ENCODE measurements at places on chromosomes 11 and 22.

DNA sequence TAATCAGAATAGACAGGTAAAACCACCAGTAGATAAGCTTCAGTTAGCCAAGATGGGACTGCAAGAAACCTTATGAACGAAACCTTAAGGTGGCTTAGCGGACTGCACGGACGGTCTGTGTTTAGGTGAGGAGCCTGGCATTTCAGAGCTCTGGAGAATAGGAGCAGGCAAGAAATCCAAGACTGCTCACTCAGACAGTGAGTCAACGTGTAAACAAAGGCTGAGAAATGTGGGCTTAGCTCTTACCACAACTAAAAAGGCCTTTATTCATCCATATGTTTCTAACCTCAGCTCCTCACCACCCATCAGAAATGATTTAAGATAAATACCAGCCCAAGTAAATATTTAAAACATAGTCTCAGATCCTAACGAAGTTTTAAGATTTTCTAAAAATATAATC is 657.7 kb downstream of the OPCML start:
- peak; percentile 76 for DNase-seq

DNA sequence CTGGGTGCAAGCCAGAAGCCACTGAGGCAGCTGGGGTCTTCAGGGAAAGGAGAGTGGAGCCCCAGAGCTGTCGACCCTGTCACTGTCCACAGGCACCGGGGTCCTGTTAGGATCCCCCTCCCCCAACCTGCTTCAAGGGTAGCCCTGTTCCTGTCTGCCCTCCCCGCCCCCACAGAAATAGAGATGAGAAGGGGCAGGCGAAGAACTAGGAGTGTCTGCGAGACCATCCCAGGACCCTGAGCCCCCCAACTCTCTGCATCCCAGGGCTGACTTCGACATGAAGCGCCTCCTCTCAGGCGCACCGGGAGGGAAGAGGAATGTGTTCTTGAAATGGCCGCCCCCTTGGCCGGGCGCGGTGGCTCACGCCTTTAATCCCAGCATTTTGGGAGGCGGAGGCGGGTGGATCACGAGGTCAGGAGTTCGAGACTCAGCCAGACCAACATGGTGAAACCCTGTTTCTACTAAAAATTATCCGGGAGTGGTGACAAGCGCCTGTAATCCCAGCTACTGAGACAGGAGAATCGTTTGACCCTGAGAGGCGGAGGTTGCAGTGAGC is 607 bp upstream of the ZNF70 start:
- no peak for DNase-seq

DNA sequence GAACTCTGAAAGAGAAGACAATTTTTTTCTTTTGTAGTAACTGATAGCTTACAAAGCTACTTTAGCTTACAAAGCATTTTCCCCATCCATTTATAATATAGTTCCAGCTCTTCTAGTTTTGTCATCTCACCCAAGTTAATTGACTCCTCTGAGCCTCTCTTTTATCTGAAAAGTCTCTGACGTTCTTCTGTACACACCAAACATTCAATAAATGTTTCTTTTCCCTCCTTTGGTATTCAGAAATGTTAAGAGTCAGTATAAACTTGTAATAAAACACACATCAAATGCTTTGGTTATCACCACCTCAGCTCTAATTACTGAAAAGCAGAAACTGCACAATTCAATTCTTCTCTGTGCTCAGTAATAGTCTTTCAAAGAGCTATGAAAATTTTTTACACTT is 5.9 kb downstream of the CCDC90B start:
- DNase-seq: no peak

DNA sequence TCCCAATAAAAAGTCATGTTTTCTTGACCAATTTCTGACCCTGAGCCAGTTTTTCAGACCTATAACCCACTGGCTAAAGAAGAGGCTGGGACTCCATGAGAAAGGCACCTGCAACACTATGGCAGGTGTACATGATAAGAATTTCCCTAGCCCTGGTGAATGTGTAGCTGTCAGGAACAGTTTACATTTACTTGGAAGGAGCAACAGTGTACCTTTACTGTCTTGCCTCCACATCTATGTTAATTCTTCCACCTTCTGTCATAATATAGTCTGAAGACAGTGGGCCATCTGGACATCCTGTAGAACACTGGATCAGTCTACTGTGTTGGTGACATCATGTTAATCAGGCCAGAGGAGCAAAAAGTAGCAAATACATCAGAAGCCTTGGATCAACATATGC is 72.1 kb upstream of the CD82 start:
- DNase-seq: no peak

DNA sequence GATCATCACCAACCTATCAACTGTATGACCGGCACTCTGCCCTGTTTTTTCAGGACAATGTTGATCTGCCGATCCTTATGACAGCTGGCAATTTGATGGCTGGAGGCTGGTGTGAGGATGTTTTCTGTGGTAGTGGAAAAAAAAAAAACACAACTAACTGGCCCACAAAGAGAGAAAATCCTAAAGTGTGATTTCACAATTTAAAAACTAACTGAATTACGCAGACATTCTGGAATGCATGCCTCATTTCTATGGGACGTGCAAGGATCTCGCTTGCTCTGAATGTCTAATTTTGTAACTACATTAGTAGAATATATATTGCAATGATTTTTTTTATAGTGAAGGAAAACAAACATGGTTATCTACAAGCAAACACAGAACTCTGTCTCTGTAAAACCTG is 590.5 kb downstream of the ETS1 start:
- DNase-seq: no peak

DNA sequence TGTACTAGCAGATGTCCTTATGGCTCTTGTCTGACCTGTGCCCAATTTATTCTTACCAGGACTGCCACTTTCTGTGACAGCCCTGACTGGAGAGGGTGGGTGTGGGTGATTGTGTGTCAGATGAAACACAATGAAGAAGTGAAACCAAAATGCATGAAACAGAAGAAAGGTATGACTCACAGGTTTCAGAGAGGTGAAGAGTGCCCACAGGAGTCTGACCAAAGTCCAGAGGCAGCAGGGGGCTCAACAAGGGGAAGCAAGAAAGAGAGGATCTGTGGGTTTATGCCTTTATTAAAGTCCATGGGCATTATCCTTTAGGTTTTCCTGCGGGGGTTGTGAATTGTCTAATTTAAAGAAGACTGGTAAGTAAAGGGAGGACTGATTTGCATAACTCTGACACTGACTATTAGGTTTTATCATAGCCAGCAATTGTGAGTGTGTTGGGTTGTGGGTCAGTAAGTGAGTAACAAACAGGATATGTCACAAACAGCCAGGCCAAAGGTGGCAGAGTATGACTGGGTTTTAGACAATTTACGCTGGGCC is 3.9 kb upstream of the OR4C6 start:
- no peak for DNase-seq

DNA sequence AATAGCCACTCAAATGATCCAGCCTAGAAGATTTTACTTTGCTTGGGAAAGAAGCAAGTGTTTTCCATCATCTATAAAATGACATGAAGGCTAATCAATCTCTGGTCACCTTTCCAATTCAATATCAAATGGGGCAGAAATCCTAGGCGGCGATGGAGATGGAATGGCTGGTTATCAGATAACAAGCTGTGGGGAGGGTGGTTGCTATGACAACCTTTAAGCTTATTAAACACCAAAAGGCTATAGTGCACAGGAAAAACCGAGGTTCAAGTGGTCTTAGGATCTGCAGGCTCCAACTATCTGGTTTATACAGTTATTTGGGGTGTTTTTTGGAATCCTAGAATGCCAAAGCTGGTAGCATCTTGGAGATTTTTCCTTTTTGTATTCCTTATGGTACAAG is 13.9 kb upstream of the BSX start:
- no peak for DNase-seq

- DNase-seq: no peak
Measured at GRCh38 chr11:10139143-10139542, 154.9 kb downstream of the SBF2 start.

- peak; percentile 49 for DNase-seq
Measured at GRCh38 chr11:110878513-110878912, 166.3 kb upstream of the ARHGAP20 start.

DNA sequence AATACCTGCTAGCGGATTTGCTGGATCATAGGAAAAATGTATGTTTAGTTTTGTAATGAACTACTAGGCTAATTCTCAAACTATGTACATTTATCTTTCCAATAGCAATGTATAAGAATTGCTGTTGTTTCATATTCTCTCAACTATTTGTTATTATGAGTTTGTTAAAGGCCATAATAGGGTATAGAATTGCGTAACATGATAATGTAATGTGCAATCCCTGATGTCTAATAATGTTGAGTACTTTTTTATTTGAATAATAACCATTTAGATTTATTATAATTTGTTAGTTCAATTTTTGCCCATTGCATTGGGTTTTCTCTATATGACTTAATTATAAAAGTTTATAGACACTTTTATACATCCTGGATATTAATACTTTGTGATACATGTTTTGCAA is 801.6 kb downstream of the LUZP2 start:
- DNase-seq: no peak

- no peak for DNase-seq
Measured at GRCh38 chr22:30265131-30265720, 1.4 kb downstream of the OSM start.

- no peak for DNase-seq
Measured at GRCh38 chr11:85695546-85695945, 9.6 kb upstream of the CCDC89 start.

DNA sequence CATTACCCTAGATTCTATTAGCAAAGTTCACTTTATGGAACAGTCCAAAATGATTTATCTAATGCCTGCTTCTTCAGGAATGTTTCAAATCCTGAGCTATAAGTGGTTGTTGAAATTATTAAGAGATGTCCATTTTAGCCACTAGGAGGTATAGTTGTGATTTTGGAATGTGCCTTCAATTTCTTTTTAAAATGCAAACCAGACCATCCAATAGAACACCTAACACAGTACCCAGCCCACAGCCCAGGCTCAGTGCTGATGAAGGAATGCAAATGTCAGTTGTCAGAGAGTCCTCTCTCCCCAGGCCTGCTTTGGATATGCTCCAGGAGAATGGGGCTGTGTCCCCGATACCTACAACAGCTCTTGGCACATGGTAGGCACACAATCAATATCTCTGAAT is 85.8 kb upstream of the E2F8 start:
- no peak for DNase-seq

GRCh38 chr11:95671768-95672167 is 117.8 kb downstream of the FAM76B start:
- DNase-seq: no peak

DNA sequence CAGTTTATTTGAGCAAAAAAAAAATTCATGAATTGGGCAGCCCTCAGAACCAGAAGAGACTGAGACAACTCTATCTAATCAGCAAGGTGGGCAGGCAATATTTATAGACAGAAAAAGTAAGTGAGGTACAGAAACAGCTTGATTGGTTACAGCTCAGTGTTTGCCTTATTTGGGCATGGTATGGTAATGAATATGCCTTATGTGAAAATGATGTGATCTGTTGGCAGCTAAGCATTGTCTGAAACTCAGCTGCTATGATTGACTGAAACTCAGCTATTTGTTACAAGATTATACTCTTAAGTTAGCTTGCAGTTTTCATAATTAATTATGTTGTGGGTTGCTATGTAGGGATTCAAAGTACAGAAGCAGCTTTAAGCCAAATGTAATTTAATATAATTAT is 127.6 kb downstream of the CNTN5 start:
- DNase-seq: no peak

DNA sequence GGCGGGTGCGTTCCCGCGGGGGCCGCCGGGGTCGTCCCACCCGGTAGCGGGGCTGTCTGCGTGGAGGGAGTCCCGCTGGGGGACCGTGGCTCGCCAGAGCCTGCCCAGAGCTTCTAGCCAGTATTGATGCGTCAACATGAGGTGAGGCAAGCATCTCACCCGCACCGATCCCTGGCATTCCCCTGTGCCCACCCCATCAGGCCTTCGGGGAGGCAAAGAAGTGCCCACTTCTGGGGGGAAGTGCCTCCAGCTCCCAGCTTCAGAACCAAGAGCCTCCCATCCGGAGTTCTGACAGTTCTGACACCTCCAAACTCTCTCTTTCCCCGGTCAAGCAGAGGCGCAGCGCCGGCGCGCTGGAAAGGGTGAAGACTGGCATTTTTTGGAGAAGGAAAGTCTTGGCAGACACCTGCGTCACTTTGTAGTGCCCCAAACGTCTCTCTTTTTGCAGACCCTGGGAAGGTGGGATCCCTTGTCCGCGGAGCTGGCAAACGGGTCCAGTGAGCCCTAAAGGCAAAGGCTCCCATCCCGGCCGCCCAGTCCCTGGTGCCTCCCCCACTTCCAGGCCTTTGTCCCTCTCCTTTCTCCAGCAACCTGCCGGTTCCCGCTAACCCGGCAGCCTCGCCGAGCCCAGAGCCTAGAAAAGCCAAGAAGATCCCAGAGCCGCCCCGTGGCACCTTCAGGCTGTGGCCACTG is 3.2 kb upstream of the PAX6 start:
- no peak for DNase-seq

DNA sequence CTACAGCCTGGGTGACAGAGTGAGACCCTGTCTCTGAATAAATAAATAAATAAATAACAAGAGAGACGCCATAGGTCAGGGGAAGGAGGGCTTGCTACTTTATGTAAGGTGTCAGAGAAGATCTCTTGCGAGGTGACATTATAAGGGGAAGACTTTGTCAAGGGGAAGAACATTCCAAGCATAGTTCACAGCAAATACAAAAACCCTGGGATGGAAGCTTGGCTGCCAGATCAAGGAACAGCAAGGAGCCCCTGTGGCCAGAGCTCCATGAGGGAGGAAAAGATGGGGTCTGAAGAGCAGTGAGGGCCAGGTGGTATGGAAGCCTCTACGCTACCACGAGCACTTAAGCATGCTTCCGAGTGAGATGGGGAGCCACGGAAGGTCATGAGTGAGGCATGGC is 62.3 kb downstream of the AHNAK start:
- no peak for DNase-seq

- DNase-seq: no peak
Measured at GRCh38 chr11:20068691-20069090, 91.6 kb downstream of the DBX1 start.

- DNase-seq: no peak
Measured at GRCh38 chr11:30109774-30110173, 92.9 kb upstream of the KCNA4 start.

GRCh38 chr11:5622802-5623201 is 2.0 kb upstream of the TRIM34 start:
- no peak for DNase-seq

- DNase-seq: no peak
Measured at GRCh38 chr11:81342966-81343365, 1390.7 kb downstream of the FAM181B start.
